ENCODE measurements at places on chromosomes 1 and 21.
A peak's percentile ranks its signal among the peaks of the same experiment; 100 is the strongest.

DNA sequence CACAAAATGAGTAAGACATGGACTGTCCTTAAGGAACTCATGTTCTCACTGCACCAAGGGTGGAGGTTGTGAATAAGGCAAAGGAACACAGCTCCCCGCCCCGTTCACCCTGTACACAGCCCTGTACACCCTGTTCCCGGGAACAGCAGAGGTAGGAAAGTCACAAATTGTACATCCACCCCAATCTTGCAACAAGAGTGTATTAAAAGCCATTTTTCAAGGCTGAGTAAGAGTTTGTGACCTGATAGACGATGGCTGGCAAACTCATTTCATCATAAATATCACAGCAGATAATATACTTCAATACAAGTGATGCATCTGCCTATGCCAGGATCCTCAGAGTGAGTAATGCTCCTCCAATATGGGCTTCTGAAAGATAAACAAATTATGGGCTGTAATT lies 52.5 kb upstream of the CAMK1G start:
- DNase-seq: no peak

GRCh38 chr1:20983297-20983889 lies 193.3 kb downstream of the EIF4G3 start:
- DNase-seq: no peak

GRCh38 chr1:1889847-1890505 lies 911 bp downstream of the GNB1 start:
- DNase-seq: peak; percentile 25

- DNase-seq: no peak
Observed at GRCh38 chr1:161946071-161946987, 77.3 kb downstream of the OLFML2B start.

GRCh38 chr1:22529901-22530621 lies 33.2 kb upstream of the EPHA8 start:
- no peak for DNase-seq
